Activated CD4-positive, alpha-beta T cell treated with anti-CD3 and anti-CD28 coated beads, Interleukin-2, Interleukin-6, amounts not matched to agents 100 ng/mL and 50 ng/mL, durations not matched to agents 16 hours and 8 hours (primary cell): ENCODE measurements at places on chromosomes 11 and 22.

GRCh38 chr11:1947592-1948237, 583 bp downstream of the MRPL23 start:
- no peak for DNase-seq

GRCh38 chr22:42791721-42792452, 65.2 kb downstream of the ARFGAP3 start:
- no peak for DNase-seq

GRCh38 chr22:30212996-30213441, 33.5 kb downstream of the LIF start:
- no peak for DNase-seq

GRCh38 chr11:112123129-112123528, 36.5 kb downstream of the SDHD start:
- no peak for DNase-seq

GRCh38 chr11:123054301-123055065, 7.5 kb downstream of the HSPA8 start:
- DNase-seq = peak; percentile 79
